Caudate nucleus (tissue), 63 donors: ENCODE measurements at places on chromosomes 11 and 22.

GRCh38 chr11:13880634-13881033, 81.9 kb upstream of the SPON1 start:
- DNase-seq = no peak

GRCh38 chr11:43936076-43936475, 6.4 kb upstream of the C11orf96 start:
- DNase-seq = no peak

- no peak for DNase-seq
Measured at GRCh38 chr11:2138431-2139122, 612 bp downstream of the IGF2 start.

- no peak for DNase-seq
Measured at GRCh38 chr11:61141601-61142028, 19.6 kb downstream of the VPS37C start.

DNA sequence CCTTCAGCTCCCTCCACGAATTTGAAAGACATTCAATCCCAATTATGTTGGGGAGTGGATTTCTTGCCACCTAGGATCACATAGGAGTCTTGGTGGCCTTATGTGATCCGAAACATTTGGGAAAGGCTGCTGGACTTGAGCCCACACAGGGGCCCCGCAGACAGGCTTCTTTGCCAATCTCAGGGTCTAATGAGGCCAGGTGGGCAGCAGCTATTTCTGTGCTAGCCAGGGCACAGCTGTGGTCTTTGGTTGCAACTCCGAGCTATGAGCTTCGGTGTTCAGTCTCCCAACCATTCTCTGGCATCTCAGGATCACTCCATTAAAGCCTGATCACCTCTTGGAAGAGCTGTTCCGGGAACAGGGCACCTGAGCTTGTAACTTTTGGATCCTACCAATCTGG, 84.4 kb downstream of the TP53I11 start:
- no peak for DNase-seq
